ENCODE measurements at places on chromosomes 4 and X.

- no peak overlapping the region for H3K4me3 ChIP-seq
- no peaks in the 10 kb centered on the region for H3K36me3 ChIP-seq
- no peak overlapping the region for H3K27ac ChIP-seq
- H3K27me3 ChIP-seq: no peaks in the 10 kb centered on the region
- H3K4me1 ChIP-seq: no peaks in the 10 kb centered on the region
These were observed 967.2 kb downstream of the TRAM1L1 start for GRCh38 chr4:116118221-116118620.

GRCh38 chr4:76854858-76855257 is 43.1 kb downstream of the SOWAHB start:
- peaks cover 30% of the 10 kb centered on the region for H3K4me1 ChIP-seq
- H3K36me3 ChIP-seq: no peaks in the 10 kb centered on the region
- DNase-seq: no peak
- H3K4me3 ChIP-seq: no peak overlapping the region

DNA sequence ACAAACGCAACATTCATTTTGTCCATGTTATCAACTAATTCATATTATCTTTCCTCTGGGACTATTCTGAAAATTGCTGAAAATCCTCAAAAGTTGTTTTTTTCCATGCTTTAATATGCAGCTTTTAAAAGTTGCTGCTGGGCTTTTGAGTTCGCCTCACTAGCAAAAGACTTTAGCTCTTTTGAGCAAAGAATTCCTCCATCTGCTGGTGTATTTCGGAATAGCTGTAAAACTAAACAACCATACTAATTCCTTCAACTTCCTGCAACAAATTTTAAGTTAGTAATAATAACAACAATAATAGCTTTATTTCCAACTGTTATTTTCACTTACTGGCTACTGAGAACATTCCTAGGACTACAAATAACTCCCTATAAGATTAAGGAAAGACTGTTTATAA is 124.5 kb upstream of the PLAC1 start:
- no peak overlapping the region for H3K4me3 ChIP-seq
- H3K4me1 ChIP-seq: no peaks in the 10 kb centered on the region
- H3K36me3 ChIP-seq: no peaks in the 10 kb centered on the region
- DNase-seq: peak; percentile 39

GRCh38 chrX:118928151-118928550 is 46.3 kb upstream of the LONRF3 start:
- H3K4me3 ChIP-seq: no peak overlapping the region
- H3K4me1 ChIP-seq: no peaks in the 10 kb centered on the region
- H3K36me3 ChIP-seq: no peaks in the 10 kb centered on the region
- peak; percentile 0 for DNase-seq
- peaks cover 2% of the 10 kb centered on the region for H3K27me3 ChIP-seq

GRCh38 chr4:98150092-98150761 is 7.0 kb upstream of the STPG2 start:
- H3K27me3 ChIP-seq: 0 out of 2 replicates have a peak, but pooled peaks cover 1% of the 10 kb centered on the region
- peaks cover 12% of the 10 kb centered on the region for H3K4me1 ChIP-seq

DNA sequence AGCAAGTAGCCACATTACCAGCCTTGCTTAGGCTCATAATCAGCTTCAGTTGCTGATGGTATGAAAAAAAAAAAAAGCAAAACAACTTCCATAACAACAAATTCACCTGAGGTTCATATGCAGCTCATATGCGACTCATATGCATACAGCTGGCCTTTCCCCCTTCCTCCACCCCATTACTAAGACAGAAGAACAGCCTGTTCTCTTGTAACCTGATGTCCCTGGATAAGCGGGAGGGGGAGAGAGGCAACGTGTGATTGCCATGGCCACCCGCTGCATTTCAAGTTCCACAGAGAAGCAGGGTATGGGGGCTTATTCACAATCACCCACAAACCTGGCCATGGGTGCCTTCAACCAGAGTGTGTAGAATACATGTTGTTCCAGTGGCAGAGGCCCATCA is 95.1 kb upstream of the DGKK start:
- no peak overlapping the region for H3K4me3 ChIP-seq
- no peak overlapping the region for H3K27ac ChIP-seq
- no peaks in the 10 kb centered on the region for H3K4me1 ChIP-seq
- DNase-seq: no peak
- no peaks in the 10 kb centered on the region for H3K36me3 ChIP-seq

GRCh38 chr4:113756005-113756410 is 5.5 kb downstream of the CAMK2D start:
- peak overlapping the region; percentile 99 for H3K4me3 ChIP-seq
- peak; percentile 48 for DNase-seq
- H3K27me3 ChIP-seq: no peaks in the 10 kb centered on the region

- no peaks in the 10 kb centered on the region for H3K36me3 ChIP-seq
- H3K4me3 ChIP-seq: peak overlapping the region; percentile 94
- no peak for DNase-seq
- peaks cover 35% of the 10 kb centered on the region for H3K4me1 ChIP-seq
- H3K27me3 ChIP-seq: peaks cover 14% of the 10 kb centered on the region
- H3K27ac ChIP-seq: peak overlapping the region; percentile 85
These were observed 2.9 kb downstream of the RAPGEF2 start for GRCh38 chr4:159105761-159106243.

DNA sequence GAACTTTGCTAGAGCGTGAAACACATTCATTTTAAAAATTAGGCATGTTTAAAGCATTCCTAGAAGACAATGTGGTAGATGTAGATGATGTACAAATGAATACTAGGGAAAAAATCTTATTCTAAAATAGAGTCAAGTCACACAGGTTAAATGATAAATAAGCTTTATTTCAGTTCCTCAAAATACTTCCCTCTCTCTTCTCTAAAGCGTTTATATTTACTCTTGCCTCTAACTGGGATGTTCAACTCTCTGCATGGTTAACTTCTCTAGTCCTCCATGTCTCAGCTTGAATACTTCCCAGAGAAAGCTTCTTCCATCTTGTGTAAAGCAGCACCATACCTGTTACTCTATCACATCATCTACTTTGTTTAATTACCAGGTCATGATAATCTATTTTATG is 30.9 kb upstream of the GLRA3 start:
- no peaks in the 10 kb centered on the region for H3K36me3 ChIP-seq
- no peak overlapping the region for H3K4me3 ChIP-seq
- no peak overlapping the region for H3K27ac ChIP-seq
- no peak for DNase-seq
- H3K27me3 ChIP-seq: no peaks in the 10 kb centered on the region

Measured in HFFc6 (cell line).